ENCODE measurements at places on chromosomes 11 and 22. TPM values are rescaled to one million over a fixed set of nuclear protein-coding genes. Genes with fewer than 3 reads are reported as not detected.

The IL10RA gene
- not detected for total RNA-seq

The SEC14L6 gene
- total RNA-seq = not detected

The PIH1D2 gene
- 1.1 TPM for total RNA-seq

The OR52I1 gene
- total RNA-seq = not detected

The TMEM151A gene
- total RNA-seq = 1.8 TPM

The NCF4 gene
- total RNA-seq = not detected

The MISFA gene
- total RNA-seq = 1.4 TPM

The ACTN3 gene
- total RNA-seq = not detected

The FSHB gene
- total RNA-seq = not detected

The CDCA5 gene
- 21.7 TPM for total RNA-seq

The OR52N4 gene
- not detected for total RNA-seq

The SELENOM gene
- 3.0 TPM for total RNA-seq

The TRIM48 gene
- total RNA-seq = 3.0 TPM

The ZMAT5 gene
- total RNA-seq = 27.7 TPM

The OR8A1 gene
- total RNA-seq = not detected

The FGF3 gene
- not detected for total RNA-seq

The CENPM gene
- 47.3 TPM for total RNA-seq

The RFPL1 gene
- not detected for total RNA-seq

The KRTAP5-8 gene
- 0.26 TPM for total RNA-seq

The OR52N1 gene
- total RNA-seq = not detected

The ZFTA gene
- 7.3 TPM for total RNA-seq

The OR8B3 gene
- total RNA-seq = not detected

The CSTF3 gene
- total RNA-seq = 18.8 TPM

The TMEM191C gene
- 0.27 TPM for total RNA-seq

The OR4D5 gene
- not detected for total RNA-seq

The LRRC55 gene
- not detected for total RNA-seq

The TPH1 gene
- 0.11 TPM for total RNA-seq

The TMPRSS6 gene
- total RNA-seq = not detected
